Stimulated activated memory B cell treated with anti-CD40 and anti-IgM and Interleukin-4, amounts not matched to agents 10 μg/mL and 1 μg/mL and 100 μg/mL, for 72 hours (primary cell): ENCODE measurements at places on chromosomes 2 and 18.
A peak's percentile ranks its signal among the peaks of the same experiment; 100 is the strongest.

DNA sequence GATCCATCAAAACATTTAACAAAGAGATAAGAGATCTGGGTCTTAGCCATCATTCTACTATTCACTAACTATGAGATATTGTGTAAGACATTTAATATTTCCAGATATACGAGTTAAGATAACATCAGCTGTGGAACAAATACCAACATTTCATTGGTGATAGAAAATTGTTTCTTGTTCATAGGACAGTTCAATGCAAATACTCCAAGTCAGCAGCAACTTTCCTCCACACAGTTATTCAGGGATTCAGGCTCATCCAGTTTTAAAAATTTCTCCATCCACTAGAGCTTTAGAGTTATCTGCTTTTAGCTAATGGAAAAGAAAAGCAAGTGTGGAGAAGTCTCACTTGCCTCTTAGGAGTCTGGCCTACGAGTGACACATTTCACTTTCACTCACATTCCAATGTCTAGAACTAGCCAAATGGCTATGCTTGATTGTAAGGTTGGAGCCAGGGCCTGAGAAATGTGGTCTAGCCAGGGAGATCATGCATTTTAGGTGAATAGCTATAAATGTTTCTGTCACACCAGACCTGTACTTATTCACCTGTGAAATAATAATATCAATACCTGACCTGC, 119.3 kb upstream of the MAPRE2 start:
- no peak for ATAC-seq

DNA sequence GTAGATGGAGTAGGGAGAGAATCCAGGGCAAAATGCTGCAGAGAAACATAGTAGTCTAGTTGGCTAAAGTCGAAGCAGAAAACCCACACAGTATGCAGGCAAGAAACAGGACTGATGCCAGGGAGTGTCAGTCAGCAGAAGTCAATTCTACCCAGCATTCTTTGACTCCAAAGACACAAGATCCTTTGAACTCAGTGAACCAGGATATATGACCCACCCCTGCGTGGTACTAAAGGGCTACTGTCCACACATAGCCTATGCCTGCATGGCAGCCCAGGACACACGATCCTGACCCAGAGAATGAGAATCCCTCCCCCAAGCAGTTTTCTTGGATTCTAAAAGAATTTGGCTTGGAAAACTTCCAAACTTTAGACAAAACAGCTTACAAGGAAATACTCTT, 42.5 kb downstream of the ALK start:
- no peak for ATAC-seq

- no peak for ATAC-seq
Observed at GRCh38 chr2:240325016-240326007, 110.2 kb upstream of the GPC1 start.

- ATAC-seq = no peak
Observed at GRCh38 chr18:12836551-12836950, 47.5 kb downstream of the PTPN2 start.

DNA sequence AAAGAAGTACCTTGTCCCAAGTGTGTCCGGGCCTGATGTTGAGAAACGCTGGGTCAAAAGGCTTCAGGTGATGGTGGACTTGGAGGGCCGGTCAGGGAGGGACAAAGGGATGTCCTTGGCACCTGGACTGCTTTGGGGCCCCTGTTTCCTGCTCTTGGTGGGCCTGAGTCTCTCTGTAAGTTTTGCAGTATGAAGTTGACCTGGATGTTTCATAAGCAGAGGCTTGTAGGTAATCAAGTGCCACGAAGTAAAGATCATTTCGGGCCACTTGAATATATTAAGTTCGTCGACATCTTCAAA, 29.4 kb downstream of the ASAP2 start:
- ATAC-seq = no peak

DNA sequence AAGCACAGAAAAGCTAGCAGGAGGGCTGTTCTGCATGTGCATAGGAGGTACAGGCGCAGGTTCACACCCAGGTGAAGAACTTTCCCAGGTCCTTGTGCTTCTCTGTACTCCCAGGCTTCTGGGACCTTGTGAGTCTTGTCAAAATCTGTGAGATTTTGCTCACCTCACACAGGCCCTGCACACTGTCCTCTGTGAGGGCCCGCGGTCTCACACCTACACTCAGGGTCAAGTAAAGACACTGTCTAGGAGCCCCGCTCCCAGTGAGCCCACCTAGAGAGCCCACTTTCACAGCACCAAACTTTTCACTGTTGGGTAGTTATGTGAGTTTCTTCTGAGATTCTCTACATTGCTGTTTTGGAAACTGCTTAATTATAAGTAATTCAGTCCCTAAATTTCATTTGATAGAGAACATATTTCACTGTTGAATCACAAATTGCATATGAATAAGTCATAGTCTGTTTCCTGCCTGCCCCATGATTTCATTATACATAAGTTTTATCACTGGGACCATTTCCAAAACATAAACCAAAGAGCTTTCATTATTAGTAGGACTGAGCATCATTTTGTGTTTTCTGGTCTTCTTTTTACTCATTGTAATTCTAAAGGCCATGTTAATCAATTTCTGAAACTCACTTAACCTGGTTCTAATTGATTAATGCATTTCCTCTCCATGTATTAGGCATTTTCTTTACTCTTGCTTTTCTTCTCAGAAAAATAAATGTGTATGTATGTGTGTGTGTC, 234.2 kb upstream of the SPOPL start:
- peak; percentile 31 for ATAC-seq

DNA sequence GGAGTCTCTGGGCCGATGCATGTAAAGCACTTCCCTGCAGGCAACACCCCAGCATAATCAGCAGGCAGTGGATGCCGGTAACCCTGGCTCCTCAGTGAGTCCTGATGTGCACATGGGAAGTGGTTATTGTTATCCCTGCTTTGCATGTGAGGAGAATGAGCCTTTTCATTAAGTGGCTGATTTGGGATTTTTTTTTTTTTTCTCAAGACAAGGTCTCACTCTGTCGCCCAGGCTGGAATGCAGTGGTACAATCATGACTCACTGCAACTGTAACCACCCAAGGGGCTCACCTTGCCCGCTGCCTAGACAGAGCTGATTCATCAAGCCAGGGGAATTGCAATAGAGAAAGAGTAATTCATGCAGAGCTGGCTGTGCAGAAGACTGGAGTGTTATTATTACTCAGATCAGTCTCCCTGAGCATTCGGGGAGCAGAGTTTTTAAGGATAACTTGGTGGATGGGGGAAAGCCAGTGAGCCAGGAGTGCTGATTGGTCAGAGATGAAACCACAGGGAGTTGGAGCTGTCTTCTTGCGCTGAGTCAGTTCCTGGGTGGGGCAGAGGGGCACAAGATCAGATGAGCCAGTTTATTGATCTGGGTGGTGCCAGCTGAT, 95.4 kb downstream of the SOCS6 start:
- ATAC-seq = peak; percentile 31
